ENCODE measurements at places on chromosomes 7 and 10.
A peak's percentile ranks its signal among the peaks of the same experiment; 100 is the strongest.

GRCh38 chr10:97648562-97649404 is 8.3 kb downstream of the PI4K2A start:
- peak overlapping the region; percentile 53 for H3K4me3 ChIP-seq
- no peaks in the 10 kb centered on the region for H3K27me3 ChIP-seq
- DNase-seq: peak; percentile 93
- peaks cover 19% of the 10 kb centered on the region for H3K36me3 ChIP-seq
- H3K4me1 ChIP-seq: peaks cover 5% of the 10 kb centered on the region
- H3K27ac ChIP-seq: peak overlapping the region; percentile 89

- peaks cover 1% of the 10 kb centered on the region for H3K4me1 ChIP-seq
- H3K27ac ChIP-seq: no peak overlapping the region
- DNase-seq: no peak
- no peaks in the 10 kb centered on the region for H3K27me3 ChIP-seq
Measured at GRCh38 chr7:127948930-127949329, 82.3 kb downstream of the LRRC4 start.

DNA sequence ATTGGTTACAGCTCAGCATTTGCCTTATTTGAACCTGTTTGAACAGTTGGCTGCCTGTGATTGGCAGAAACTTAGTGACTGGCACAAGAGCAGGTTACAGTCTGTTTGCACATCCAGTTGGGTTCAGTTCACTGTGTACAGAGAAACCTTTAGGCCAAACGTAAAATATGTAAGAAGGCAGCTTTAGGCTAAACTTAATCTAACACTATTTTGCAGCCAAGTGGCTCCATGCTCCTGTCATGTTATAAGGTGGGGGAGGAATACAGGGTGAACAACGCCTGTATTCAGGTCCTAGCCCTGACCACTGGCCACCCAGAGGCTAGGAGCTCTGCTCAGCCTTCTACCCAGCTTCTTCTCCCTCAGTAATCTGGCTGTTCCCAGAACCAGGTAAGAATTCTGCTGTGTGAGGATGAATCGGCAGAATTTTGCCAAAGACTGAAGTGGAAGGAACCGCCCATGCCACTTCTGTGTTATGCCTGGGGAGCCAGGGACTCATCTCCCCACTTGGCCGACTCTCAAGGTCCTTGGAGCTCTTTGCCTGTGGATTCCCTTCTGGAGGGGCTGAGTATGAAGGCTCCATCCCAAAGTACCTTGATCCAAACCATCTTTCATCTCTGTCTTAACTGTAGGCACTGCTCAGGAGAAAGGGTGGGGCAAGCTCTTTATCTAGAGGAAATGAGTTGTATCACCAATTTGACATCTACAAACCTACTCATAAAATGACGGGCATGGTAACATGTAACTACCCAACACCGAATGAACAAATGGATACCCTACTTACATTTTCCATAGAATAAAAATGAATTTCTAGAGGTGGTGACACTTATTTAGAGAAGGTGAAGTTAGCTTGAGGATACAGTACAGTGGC is 164.4 kb upstream of the NAMPT start:
- no peaks in the 10 kb centered on the region for H3K27me3 ChIP-seq
- no peak overlapping the region for H3K27ac ChIP-seq
- H3K4me1 ChIP-seq: no peaks in the 10 kb centered on the region
- no peaks in the 10 kb centered on the region for H3K36me3 ChIP-seq
- no peak overlapping the region for H3K4me3 ChIP-seq
- DNase-seq: no peak

DNA sequence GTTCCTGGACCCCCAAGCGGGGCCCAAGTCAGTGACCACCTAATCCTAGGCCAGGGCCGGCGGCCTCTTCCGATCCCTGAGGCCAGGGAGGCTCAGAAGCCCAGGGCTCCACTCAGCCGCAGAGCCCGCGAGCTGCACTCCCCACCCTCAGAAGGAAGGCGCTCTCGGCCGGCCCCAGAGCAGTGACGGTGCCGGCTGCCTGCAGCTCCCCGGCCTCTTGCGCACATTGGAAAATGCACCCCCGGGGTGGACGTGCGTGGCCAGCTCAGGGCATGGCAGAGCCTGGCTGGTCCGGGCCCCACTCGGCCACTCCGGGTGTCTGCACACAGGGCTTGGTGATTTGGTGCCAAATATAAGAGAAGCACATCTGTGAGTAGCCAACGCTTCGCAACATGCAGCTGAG is 269.1 kb downstream of the PTPRN2 start:
- DNase-seq: no peak
- H3K4me1 ChIP-seq: no peaks in the 10 kb centered on the region
- H3K27ac ChIP-seq: no peak overlapping the region
- peak overlapping the region; percentile 14 for H3K4me3 ChIP-seq

GRCh38 chr7:32658467-32658869 is 163.2 kb downstream of the AVL9 start:
- DNase-seq: no peak
- peak overlapping the region; percentile 82 for H3K27ac ChIP-seq
- no peaks in the 10 kb centered on the region for H3K36me3 ChIP-seq
- peaks cover 8% of the 10 kb centered on the region for H3K4me1 ChIP-seq
- H3K27me3 ChIP-seq: no peaks in the 10 kb centered on the region
- H3K4me3 ChIP-seq: no peak overlapping the region

DNA sequence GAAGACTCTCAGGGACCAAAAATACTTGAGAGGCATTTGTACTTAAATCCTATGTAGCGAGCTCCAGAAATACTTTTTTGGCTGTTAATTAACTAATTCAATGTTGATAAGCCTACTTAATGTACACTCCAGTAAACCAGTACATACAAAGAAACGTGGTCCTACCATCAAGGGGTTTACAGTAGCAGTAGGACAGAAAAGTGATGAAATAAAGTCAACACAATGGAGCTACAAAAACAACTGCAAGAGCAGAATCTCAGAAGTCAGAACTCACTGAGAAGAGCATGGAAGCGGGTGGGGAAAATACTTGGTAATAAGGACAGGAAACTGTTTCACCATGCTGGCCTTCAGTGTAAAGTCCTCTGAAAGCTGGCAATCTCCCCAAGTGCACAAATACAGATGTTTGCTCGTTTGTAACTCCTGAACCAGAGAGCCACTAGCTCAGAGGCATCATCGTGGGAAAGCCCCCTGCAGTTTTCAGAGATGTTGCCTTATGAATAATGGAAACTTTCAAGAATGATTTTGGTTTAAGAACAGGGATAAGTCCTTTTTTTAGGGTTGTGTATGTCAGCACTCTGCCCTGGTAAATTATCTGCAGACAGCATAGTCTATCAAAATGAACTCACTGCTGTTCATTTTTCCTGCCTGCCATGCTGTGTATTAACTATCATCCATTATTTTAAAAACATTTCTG is 233.2 kb downstream of the SORCS1 start:
- H3K4me1 ChIP-seq: no peaks in the 10 kb centered on the region
- H3K4me3 ChIP-seq: no peak overlapping the region
- no peaks in the 10 kb centered on the region for H3K27me3 ChIP-seq
- no peak for DNase-seq
- no peaks in the 10 kb centered on the region for H3K36me3 ChIP-seq
- no peak overlapping the region for H3K27ac ChIP-seq

DNA sequence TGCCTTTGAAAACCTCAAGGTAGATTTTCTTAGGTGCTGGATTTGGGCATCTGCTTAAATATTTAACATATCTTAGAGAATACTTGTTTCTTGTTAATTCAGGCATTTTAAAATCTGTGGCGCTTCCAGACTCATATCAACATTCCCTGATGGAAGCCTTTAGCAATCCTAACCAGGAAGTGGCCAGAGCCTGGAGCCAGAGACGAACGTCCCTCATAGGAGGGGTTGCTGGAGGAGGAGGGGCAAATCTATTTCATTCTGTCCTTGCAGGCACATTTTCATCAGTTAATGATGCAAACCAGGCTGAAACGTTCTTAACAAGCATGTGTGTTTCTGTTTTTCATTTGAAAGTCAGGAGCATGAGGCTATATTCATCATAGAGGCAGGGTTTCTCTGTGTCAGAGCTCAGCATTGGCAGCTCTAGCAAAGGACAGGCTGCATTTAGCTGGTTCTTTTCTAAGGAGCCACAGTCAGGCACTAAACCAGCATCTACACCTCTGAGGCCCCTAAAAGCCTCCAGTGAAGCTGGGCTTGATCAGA is 17.8 kb upstream of the IFIT2 start:
- no peak overlapping the region for H3K4me3 ChIP-seq
- H3K27me3 ChIP-seq: no peaks in the 10 kb centered on the region
- H3K36me3 ChIP-seq: no peaks in the 10 kb centered on the region
- H3K27ac ChIP-seq: peak overlapping the region; percentile 99

- peaks cover 8% of the 10 kb centered on the region for H3K27me3 ChIP-seq
- no peaks in the 10 kb centered on the region for H3K36me3 ChIP-seq
- no peak for DNase-seq
- H3K4me3 ChIP-seq: no peak overlapping the region
- peak overlapping the region; percentile 83 for H3K27ac ChIP-seq
- peaks cover 2% of the 10 kb centered on the region for H3K4me1 ChIP-seq
Measured at GRCh38 chr10:96288151-96288621, 16.0 kb upstream of the DNTT start.

DNA sequence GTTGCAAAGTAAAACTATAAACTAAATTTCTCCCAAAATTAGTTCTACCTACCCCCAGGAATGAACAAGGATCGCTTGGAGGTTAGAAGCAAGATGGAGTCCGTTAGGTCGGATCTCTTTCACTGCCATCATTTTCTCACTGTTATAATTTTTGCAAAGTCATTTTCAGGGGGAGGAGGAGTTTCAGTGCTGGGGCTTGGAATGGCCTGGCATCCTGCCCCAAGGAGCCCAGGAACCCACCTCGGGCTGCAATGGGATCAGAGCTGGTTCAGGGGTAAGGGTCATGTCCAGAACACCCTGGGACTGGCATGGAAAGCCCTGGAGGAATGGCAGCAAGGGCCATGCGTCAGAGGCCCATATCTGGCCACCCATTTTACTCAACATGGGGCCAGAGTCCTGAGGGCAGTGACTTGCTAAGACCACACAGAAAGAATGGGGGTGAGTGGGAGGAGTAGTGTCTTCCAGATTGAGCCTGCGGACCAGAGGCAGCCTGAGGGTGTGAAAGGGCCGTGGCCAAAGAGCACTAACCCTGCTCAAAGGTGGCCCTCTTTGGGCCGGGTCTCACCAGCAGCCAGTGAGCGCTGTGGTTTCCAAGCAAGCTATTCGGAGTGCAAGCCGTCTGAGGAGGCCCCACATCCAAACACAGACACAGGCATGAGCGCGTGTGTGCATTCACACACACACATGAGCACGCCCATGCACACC is 31.8 kb downstream of the GPRIN2 start:
- H3K4me1 ChIP-seq: peaks cover 32% of the 10 kb centered on the region
- peak; percentile 59 for DNase-seq
- H3K27me3 ChIP-seq: no peaks in the 10 kb centered on the region
- H3K36me3 ChIP-seq: no peaks in the 10 kb centered on the region

GRCh38 chr7:123608991-123609882 is 7.6 kb downstream of the ASB15 start:
- H3K27ac ChIP-seq: no peak overlapping the region
- H3K4me1 ChIP-seq: no peaks in the 10 kb centered on the region
- no peak for DNase-seq
- H3K36me3 ChIP-seq: no peaks in the 10 kb centered on the region
- no peaks in the 10 kb centered on the region for H3K27me3 ChIP-seq

- no peak for DNase-seq
- no peak overlapping the region for H3K27ac ChIP-seq
- no peaks in the 10 kb centered on the region for H3K36me3 ChIP-seq
- H3K27me3 ChIP-seq: no peaks in the 10 kb centered on the region
Measured at GRCh38 chr7:85094046-85094725, 92.7 kb downstream of the SEMA3D start.

- no peak for DNase-seq
- no peaks in the 10 kb centered on the region for H3K36me3 ChIP-seq
- peak overlapping the region; percentile 50 for H3K27ac ChIP-seq
- H3K27me3 ChIP-seq: no peaks in the 10 kb centered on the region
- H3K4me3 ChIP-seq: no peak overlapping the region
- peaks cover 2% of the 10 kb centered on the region for H3K4me1 ChIP-seq
Measured at GRCh38 chr7:12554351-12554750, 16.2 kb upstream of the SCIN start.

- H3K36me3 ChIP-seq: no peaks in the 10 kb centered on the region
- no peak overlapping the region for H3K4me3 ChIP-seq
- H3K27ac ChIP-seq: no peak overlapping the region
- no peaks in the 10 kb centered on the region for H3K4me1 ChIP-seq
Measured at GRCh38 chr10:65413001-65413400, 1512.8 kb upstream of the LRRTM3 start.

- H3K27me3 ChIP-seq: peaks cover 32% of the 10 kb centered on the region
- no peak for DNase-seq
- no peak overlapping the region for H3K27ac ChIP-seq
- H3K36me3 ChIP-seq: no peaks in the 10 kb centered on the region
- H3K4me3 ChIP-seq: no peak overlapping the region
Measured at GRCh38 chr10:123897146-123897545, 5.5 kb upstream of the CPXM2 start.

DNA sequence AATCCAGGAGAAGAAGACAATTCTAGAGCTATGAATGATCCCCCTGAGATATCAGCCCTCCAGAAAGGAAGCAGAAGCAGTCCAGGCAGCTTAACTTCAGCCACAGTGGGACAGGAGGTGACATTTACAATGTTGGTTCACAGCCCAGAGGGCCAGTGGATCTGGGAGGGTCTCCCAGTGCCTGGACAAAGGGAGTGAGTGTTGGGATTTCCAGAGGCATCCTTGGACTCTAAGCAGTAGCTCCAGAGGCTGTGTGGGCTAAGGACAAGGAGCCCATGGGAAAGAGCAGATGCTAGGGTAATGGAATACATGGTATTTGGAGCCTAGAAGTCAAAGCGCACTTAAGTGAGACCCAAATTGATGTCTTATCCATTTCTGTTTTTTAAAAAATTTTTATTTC is 97.4 kb upstream of the NUPR2 start:
- no peak overlapping the region for H3K27ac ChIP-seq
- no peaks in the 10 kb centered on the region for H3K4me1 ChIP-seq
- DNase-seq: no peak
- H3K36me3 ChIP-seq: no peaks in the 10 kb centered on the region

DNA sequence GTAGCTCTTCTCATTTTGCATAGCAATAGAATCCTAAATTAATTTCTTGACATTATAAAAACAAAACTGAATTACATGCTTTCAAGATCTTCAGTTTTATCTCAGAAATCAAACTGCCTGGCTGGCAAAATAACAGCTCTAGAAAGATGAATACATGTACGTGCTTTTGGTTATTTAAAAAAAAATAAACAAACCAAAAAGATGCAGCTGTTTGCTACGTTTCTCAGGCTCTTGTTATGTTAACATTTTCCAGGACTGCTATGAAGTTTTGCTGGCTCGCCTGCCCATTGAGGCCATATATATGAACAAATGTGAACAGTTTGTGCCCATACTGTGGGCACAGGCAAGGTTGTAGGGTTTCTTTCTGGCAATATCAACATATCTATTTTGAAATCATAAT is 86.6 kb downstream of the ODAD2 start:
- DNase-seq: peak; percentile 3
- H3K4me3 ChIP-seq: no peak overlapping the region
- H3K36me3 ChIP-seq: no peaks in the 10 kb centered on the region
- H3K4me1 ChIP-seq: no peaks in the 10 kb centered on the region
- no peak overlapping the region for H3K27ac ChIP-seq

DNA sequence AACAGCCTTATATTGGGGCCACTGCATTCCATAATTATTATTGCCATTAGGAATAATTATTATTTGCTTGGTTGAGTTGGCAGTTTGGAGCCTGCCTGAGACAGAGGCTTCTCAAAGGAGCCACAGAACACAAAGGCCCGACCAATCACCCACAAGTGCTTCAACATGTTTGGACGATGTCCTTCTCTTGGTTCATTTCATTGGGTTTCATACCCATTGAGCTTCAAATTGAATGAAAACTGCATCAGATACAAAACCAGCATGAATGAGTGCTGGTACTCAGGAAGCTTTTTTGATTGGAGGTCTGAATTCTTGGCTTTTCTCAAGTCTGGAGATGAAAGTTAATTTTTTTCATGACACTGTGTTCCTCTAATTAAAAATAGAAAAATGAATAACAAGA is 168.3 kb downstream of the CREB5 start:
- H3K4me1 ChIP-seq: peaks cover 3% of the 10 kb centered on the region
- DNase-seq: no peak
